Astrocyte (in vitro differentiated cells and primary cell): ENCODE measurements at places on chromosomes 6 and 20. TPM values are rescaled to one million over a fixed set of nuclear protein-coding genes. Genes with fewer than 3 reads are reported as not detected.

PCSK2 gene
- total RNA-seq, result 0.17 TPM in 1 of 2 replicates, not detected in the other

DNA sequence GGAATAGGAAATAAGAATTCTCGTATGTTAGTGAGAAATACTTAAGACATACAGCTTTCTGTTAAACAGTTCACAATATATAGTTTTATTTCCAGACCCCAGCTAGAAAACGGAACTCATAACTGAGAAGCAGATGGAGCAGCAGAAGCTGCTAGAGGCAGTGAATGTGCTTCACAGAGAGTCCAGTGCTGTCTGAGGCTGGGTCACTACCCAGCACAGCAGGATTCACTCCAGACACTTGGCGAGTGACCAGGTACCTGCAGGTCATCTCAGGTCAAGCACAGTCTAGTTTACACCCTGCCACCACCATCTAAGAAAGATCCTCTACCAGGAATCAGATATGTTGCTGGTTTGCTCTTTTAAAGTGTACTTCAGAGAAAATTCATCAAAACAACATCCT is 243.1 kb upstream of the RAB32 start:
- no peak for DNase-seq

DNA sequence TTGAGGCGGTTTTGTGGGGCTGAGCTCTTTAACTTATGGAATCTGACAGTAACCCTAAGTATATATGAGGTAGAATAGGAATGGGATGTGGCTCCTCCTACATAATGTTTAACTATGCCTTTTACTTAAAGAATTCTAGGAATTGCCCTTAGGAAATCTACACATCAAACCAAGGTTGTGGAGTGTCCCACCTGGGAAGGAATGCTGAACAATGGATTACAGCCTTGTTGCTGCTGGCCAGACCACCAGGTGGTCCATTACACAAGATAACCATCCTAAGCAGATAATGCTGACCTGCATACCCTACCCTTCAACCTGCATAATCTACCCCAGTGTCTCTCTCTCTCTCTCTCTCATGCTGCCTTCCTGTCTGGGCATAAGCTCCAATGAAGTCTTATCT is 35.0 kb upstream of the SLC22A16 start:
- DNase-seq, result no peak

DNA sequence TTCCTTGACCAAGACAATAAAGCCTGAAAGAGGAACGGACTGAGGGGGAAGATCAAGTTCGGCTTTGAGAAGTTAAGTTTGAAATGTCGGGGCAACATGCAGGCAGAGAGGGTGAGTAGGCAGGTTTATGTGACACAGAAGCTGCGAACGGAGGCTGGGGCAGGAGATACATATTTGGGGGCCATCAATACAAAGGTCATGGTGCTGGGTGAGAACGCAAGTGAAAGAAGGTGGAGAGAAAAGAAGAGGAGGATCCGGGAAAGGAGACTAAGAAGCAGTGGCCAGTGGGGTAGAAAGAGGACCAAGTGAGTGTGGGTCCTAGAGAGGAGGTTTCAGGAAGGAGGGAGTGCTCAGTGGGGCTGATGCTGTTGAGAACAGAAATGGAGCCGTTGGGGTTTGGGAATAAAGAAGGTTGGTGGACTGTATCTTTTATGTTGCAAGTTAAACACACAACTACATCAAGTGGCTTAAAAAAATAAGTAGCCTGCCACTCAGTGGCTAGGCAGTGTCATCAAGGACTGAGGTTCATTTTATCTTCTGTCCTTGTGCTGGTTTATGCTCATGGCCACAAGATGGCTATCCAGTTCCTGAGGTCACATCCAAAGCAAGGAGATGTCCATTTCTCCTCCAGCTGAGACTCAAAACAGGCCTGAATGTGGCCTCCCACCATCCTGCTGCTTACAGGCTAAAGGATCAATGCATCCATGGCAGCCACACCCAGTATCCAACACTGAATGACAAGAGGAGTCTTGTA is 1.7 kb upstream of the BLCAP start:
- no peak for DNase-seq

- no peak for DNase-seq
These were observed 25.9 kb upstream of the NAA20 start for GRCh38 chr20:19991308-19991707.

DNA sequence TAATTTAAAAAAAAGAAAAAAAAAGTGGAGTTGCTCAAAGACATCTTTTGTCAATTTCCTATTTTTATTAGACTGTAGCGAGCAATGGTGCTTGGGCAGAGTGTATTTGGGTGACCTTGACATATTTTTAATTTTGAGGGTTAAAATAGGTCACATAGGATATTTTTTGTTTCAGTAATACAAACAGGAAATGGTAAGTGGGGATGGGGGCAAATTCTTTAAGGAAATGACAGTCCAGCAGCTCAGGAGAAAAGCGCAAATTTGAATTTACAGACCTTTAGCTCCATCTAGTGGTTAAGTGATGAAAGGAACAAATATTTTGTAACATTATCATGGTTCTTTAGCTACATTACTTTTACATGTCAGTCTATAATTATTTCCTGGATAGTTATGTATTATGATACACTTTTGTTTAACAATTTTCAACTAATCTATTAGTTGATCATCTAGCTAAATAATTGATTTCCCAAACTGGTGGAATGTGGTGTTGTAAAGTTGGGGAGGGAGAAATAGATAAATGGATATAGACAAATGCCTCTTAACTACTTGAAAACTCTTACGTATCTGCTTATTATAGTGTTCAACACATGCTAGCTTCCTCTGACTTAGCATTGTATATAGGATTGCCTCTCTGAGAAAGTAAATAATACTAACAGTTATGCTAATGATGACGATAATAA is 10.0 kb downstream of the CITED2 start:
- peak; percentile 20 for DNase-seq

DNA sequence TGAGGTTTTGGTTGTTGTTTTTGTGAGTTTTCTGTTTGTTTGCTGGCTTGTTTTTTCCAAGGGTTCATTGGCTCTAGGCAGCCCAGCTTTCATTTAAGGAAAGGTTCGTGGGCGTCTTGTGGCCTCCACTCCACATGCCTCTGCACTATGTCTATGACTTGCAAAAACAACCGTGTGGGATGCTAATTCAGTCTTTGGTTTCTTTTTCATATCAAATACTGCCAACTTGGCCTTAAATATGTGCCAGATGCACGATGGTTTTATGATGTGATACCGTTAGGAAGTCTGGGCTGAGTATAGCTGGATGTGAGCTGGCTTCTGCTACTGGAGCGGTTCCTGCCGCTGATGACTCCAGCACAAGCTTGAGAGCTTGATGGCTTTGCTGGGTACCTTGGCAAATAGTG is 96.3 kb downstream of the BMP2 start:
- DNase-seq, result peak; percentile 0

DDRGK1 gene
- 36.7 and 42.8 TPM in 2 replicates for total RNA-seq
